Epithelial cell of prostate (primary cell): ENCODE measurements at places on chromosomes 4 and X.
A peak's percentile ranks its signal among the peaks of the same experiment; 100 is the strongest.

- no peak for DNase-seq
These were observed 297.3 kb upstream of the CASK start for GRCh38 chrX:42220666-42221065.

- DNase-seq: no peak
These were observed 91.4 kb downstream of the ANXA3 start for GRCh38 chr4:78642934-78643333.

DNA sequence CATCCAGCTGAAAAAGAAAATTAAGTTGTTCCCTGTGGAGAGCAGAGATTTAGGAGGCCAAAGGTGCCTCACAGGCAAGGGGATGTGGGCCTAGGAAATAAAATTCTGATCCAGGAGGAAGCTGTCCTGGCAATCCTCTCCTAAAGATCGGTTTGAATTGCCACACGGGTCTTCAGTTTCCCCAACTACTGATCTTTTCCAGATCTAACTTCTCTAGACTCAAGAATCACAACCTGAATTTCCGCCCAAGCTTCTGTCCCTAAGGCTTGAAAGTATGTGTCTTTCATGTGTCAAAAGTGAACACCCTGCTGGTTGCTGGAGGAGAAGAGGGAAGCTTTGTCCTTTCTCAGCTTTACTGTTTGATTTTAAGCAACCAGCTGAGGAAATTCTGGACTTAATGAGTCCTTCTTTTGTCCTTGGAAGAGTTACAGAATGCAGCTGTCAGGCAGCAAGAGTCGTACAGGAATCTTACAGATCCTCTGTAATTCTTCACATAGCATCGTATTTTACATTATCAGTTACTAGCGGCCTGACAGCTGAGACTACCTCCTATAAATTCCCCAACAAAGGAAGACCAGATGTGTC, 93.8 kb downstream of the INPP4B start:
- DNase-seq: no peak

DNA sequence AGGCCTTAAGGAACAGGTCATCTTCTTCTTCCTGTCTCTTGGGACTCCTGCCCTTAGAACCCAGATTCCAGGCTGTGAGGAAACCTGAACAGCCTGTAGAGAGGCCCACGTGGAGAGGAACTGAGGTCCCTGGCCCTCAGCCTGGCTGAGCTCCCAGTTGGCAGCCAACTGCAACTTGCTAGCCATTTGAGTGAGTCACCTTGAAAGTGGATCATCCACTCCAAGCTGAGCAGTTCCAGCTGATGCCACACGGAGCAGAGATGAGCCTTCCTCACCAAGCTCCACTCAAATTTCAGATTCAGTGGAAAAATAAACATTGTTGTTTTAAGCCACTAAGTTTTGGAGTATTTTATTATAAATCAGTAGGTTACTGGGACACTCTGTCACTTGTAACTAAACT, 392.5 kb downstream of the BCOR start:
- DNase-seq: peak; percentile 36

GRCh38 chrX:1614927-1615326, at the start of gene ASMT:
Gene ASMT, plus strand, starts transcription at chrX:1615059. Its CDS starts 141 bp downstream, at chrX:1615200.
- DNase-seq: no peak

GRCh38 chr4:37890801-37891259, at the start of gene TBC1D1:
Gene TBC1D1, plus strand, starts transcription at chr4:37891084. Its CDS starts 11,012 bp downstream, at chr4:37902096.
- DNase-seq: no peak

DNA sequence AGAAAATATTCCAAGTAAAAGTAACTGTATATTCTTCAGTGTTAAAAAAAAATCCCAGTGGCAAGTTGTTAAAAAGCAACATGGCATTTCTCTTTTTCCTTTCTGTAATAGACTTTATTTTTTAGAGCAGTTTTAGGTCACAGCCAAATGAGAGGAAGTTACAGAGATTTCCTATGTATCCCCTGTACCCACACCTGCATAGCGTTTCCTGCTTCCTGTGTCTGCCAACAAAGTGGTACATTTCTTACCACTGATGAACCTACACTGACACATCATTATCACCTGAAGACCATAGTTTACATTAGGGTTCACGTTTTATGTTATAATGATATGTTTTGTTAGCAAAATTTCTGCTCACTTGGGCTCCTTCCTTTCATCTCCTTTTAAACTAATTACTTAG, 124.7 kb downstream of the GPAT3 start:
- no peak for DNase-seq

DNA sequence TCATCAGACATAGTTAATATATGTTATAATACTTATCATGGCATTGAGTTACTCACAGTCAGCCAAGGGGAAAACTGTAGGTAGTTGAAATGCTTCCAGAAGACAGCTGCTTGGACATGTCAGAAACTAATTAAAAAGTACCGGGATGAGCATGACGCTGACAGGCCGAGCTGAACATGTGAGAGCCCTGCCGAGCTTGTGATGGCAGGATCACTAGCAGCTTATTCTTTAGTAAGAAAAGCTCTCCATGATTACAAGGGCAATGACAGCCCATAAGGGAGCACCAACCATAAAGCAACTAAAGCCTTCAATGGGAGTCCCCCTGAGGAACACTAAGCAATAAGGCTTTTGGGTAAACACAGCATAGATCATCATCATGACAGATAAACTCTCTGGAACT, 435.6 kb downstream of the TLL1 start:
- peak; percentile 78 for DNase-seq
